ENCODE measurements at places on chromosomes 2 and 18.

DNA sequence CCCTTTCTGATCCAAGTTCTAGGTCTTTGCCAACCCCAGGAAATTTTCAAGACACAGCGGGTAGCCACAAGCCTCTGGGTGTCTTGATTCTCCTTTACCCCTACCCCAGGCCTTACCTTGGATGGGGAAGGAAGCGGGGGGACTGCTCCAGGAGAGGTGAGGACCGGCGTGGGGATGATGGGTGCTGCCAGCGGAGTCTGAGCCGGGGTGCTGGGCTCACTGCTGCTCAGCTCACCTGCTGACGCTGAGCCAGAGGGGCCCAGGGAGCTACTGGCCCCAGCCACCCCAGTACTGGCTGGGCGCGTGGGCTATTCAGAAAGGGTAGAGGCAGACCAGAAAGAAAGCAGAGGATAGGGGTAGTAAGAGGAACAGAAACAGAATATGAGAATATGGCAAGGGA lies 8.7 kb downstream of the DCTN1 start:
- DNase-seq = no peak
- no peak overlapping the region for H3K27ac ChIP-seq
- no peak overlapping the region for H3K4me3 ChIP-seq
- H3K4me1 ChIP-seq = peaks cover 4% of the 10 kb centered on the region
- H3K36me3 ChIP-seq = peaks cover 17% of the 10 kb centered on the region
- no peaks in the 10 kb centered on the region for H3K27me3 ChIP-seq

GRCh38 chr2:143899987-143900386 lies 619.9 kb downstream of the ZEB2 start:
- no peaks in the 10 kb centered on the region for H3K27me3 ChIP-seq
- DNase-seq = no peak
- H3K4me1 ChIP-seq = no peaks in the 10 kb centered on the region
- no peak overlapping the region for H3K27ac ChIP-seq

DNA sequence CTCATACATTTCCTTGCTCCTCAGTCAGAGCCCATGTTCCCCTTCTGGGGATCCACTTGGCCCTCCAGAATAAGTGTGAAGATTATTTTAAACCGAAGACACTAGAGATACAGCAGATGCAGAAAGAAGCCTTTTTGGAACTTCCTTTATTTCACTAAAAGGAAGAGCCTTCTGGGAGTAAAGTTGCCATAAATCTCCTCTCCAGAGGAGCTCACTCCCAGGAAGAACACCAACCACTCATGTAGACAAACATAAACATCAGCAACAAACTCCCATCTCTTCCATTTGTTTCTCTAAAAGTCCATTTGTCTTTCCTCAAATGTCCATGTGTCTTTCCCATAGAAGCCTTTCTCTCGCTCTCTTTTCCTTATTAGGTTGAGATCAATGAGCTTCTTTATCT lies 62.4 kb upstream of the MSH6 start:
- H3K4me1 ChIP-seq = no peaks in the 10 kb centered on the region
- no peaks in the 10 kb centered on the region for H3K36me3 ChIP-seq
- H3K27ac ChIP-seq = no peak overlapping the region
- H3K4me3 ChIP-seq = no peak overlapping the region
- H3K27me3 ChIP-seq = no peaks in the 10 kb centered on the region

DNA sequence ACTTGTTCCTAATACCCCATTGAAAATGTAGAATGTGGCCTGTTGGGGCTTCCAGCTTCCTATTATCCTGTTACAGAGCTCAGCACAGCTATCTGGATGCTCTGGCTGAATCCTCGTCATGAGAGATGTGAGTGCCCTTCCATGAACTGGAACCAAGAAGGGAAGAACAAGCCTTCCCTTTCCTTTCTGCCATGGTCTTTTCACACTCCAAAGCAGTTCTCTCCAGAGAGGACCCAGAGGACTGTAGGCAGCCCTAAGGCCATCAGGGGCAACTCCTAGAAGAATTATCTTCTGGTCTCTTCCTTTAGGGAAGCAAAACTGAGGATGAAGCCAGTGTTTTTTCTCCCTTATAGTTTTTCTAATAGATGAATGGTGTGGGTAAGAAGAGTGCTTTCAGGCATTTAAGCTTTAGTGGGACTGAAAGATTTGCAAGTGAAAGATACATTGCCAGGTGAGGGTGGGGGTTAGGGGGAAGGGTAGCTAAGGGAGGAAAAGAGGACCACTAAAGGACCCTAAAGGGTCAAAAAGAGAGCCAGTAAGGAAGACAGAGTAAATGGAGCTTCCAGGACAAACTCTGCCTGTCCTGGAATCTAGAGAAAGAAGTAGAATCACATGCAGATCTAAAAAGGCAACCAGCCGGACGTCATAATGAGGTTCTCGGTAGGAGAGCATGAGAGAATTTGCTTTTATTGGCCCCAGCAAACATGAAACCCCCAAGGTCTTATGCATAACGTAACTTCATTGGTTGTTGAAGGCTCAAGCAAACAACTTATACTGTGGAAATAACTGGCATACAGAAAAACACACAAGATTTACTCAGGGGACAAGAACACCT lies 12.4 kb upstream of the XPO1 start:
- H3K4me3 ChIP-seq = no peak overlapping the region
- H3K4me1 ChIP-seq = no peaks in the 10 kb centered on the region
- H3K27me3 ChIP-seq = no peaks in the 10 kb centered on the region
- H3K27ac ChIP-seq = no peak overlapping the region

All from SK-N-SH (cell line).